Mammary microvascular endothelial cell (primary cell): ENCODE measurements at places on chromosomes 1 and 21. TPM values are rescaled to one million over a fixed set of nuclear protein-coding genes. Genes with fewer than 3 reads are reported as not detected.

The RYR2 gene
- 0.07 TPM in 1 of 2 replicates, not detected in the other for total RNA-seq

The DPYD gene
- total RNA-seq: 17.6 and 21.7 TPM in 2 replicates

The SLC9C2 gene
- total RNA-seq: not detected in 2 replicates

The TNNI3K gene
- total RNA-seq: not detected in 2 replicates

The SDHB gene
- 163 and 185 TPM in 2 replicates for total RNA-seq

The FAM72D gene
- 2.4 and 4.6 TPM in 2 replicates for total RNA-seq

The STUM gene
- not detected in 2 replicates for total RNA-seq

The ZNF697 gene
- 12.6 and 15.3 TPM in 2 replicates for total RNA-seq
